Smooth muscle cell of the pulmonary artery (primary cell): ENCODE measurements at places on chromosomes 1 and 21. TPM values are rescaled to one million over a fixed set of nuclear protein-coding genes. Genes with fewer than 3 reads are reported as not detected.

The OR2L3 gene
- total RNA-seq, result not detected in 2 replicates

The F5 gene
- under 0.01 TPM in 1 of 2 replicates, not detected in the other for total RNA-seq

The SLC1A7 gene
- total RNA-seq, result 0.52 and 1.1 TPM in 2 replicates

The AK5 gene
- 37.0 and 39.9 TPM in 2 replicates for total RNA-seq

The USH2A gene
- under 0.01 TPM in 1 of 2 replicates, not detected in the other for total RNA-seq

The F13B gene
- total RNA-seq, result not detected in 2 replicates

The SLC9A1 gene
- total RNA-seq, result 18.7 and 30.3 TPM in 2 replicates

The TUFT1 gene
- 3.5 and 10.5 TPM in 2 replicates for total RNA-seq

The LRRC53 gene
- not detected in 2 replicates for total RNA-seq

The SELP gene
- total RNA-seq, result 0.07 and 0.13 TPM in 2 replicates

The ZNF683 gene
- not detected in 2 replicates for total RNA-seq

The IQCC gene
- total RNA-seq, result 1.4 and 1.7 TPM in 2 replicates

The C4BPA gene
- not detected in 2 replicates for total RNA-seq
